ENCODE measurements at places on chromosomes 2 and 18.

DNA sequence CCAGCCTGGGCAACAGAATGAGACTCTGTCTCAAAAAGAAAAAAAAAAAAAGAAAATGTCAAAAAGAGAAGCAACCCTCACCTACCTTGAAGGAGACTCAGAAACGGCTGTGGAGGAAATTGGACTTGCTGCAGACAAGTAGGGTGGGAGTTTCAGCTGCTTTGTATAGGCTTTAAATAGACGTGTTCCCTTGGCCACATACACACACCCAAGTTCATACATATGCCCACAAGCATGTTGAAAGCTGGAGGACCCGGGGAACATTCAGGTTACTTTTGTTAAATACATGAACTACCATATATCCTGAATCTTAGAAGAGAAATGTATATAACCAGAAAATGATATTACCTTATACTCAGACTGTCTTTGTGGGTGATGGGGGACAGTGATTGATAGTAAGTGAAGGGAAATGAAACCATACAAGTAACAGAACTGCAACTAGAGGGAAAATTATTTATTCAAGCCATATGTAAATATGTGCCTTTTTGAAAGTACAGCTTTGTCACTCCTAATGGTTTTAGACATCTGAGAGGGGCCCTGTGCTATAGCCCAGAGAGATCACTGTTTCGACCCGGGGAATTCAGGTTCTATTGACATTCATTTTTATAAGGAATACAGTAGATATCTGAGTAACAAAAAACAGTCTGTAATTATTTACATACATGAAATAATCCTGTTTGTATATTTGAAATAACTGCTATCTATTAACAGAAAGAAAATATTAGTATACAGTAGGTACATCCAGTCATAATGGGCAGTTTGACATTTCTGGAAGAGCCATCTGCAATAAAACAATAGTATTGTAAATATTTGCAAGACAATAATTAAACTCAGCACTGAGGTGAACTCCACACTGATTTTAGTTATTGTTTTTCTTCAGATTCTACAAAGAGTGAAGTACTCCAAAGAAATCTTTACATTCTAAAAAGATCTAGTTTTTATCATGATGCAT lies 48.0 kb upstream of the TGIF1 start:
- no peak for DNase-seq

DNA sequence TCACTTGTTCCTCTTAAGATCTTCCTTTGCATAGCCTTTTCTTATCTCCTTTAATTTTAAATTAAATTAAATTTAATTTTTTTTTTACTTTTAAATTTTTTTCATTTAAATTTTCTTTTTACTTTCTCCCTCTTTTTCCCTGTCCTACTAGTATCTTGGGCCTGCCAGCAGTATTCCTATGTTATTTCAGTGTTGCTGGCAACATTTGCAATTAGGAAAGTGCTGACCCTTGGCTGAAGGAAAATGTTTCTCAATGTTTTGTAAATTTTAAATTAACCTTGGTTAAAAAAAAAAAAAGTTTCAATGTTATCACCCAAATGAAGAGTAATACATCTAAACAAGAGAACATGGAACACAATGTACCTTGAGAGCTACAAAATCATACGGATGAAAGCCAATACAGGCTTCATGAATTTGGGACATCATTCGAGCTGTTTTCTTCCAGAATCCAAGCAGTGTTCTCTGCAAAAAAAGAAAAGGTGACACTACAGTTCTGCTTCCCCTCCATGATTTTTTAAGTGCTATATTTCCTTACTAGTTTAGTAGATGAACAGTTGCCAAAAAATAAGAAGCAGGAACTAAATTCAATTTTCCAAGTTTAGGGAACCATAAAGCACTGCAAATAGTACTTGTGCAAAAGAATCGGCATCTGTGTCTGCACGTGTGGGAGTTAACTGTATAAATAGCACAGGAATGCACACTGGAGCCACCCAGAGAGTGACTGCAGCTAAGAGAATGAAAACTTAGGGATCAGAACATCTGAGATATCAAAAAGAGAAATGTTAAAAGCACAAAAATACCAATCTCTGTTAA lies 55.8 kb downstream of the ICA1L start:
- DNase-seq, result no peak

- no peak for DNase-seq
Observed at GRCh38 chr18:26656431-26656943, 108.1 kb upstream of the KCTD1 start.

GRCh38 chr2:66577321-66578053 lies 142.6 kb downstream of the MEIS1 start:
- no peak for DNase-seq

DNA sequence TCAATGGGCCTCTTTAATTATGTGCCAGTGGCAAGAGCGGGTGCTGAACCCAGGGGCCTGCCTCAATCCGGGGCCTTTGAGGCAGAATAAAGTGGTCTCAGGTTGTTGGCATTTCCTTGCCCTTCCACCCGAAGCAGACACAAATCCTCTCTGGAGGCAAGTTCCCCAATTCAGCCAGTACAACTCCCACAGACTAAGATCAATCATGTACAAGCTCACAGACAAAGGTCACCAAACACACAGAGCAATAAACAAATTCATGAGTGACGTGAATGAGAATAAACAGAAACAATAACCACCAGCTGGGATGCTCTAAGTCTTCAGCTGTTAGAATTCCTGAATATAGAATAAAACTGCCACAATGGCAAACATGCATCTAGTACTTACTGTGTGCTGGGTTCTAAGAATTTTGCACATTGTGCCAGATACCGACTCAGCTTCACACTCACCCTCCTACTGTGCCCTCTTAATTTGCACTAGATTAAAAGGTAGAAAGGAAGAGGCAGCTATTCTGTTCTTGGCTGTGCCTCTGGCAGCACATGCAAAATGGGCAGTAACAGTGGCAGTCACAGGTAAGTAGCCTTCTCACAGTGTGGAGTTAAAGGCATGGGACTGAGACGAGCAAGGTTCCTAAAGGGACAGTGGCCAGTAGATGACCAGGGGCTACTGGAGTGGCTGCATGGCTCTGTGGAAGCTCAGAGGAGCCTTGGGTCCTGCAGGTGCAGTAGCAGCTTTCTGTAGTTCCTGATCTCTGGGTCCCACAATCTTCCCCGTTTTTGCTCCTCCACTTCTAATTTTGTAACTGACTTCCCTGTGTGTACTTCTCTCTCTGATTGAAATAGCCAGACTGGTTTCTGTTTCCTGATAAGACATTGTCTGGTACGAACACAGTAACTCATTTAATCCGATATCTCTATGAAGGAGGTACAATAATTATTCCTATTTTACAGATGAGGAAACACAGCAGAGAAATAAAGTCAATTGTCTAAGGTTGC lies 34.6 kb upstream of the IL1B start:
- DNase-seq, result peak; percentile 49

- no peak for DNase-seq
Observed at GRCh38 chr2:120453635-120453998, 107.7 kb downstream of the INHBB start.

DNA sequence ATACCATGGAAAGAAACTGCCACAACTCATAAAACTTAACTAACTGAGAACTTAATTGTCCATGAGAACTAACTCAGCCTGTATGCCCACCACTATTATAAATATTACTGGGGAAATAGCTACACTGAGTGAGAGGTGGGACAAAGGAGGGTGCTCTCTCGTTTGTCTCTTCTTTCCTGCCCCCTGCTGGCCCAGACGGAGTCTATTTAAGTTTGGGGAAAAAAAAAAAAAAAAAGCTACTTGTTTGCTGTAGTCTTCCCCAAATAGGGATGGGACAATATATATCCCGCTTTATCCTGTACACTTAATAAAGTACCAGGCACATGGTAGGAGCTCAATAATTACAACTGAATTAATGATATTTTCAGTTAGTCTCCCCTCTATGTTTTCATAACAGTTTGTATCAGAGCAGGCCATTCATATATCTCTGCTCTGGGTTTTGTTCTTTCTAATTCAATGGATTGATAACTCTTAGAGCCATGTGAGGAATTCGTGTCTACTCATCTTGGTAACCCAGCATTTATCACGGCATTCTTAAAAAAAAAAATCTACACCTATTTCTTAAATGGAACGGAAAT lies 647.6 kb upstream of the PKDCC start:
- DNase-seq, result peak; percentile 56

DNA sequence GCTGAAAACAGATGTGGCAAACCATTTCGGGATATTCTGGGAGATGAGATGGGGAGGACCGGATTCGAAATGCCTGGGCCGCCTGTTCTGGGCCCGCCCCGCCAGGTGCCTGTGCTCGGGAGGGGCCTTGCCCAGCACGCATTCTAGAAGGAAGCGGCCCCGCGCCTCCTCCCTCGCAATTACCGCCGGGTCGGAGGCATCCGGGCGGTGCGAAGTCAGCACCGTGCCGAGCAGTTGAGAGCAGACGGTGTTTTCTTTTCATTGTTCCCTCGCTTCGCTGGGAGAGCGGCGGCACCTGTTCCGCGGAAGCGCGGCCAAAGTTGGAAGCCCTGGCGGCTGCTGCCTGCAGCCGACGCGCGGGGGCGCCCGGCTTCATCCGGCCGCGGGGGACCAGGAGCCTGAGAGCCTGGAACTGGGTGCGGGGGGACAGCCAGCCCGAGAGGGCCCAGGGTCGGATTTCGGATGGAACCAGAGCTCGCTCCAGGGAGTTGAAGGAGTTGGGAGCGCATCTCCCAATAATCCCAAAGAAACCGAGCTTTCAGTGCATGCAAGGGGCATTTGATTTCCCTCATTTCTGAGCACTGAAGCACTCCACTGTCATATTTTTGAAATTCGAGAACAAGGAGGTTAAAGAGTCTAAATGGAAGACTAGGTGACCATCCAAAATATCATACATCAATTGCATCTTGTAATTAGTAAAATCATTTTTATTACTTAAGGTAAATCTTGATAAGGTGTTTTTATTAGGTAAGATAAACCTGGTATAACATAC lies 241.8 kb upstream of the RAB12 start:
- peak; percentile 31 for DNase-seq

- no peak for DNase-seq
Observed at GRCh38 chr2:158559252-158559651, 102.5 kb downstream of the PKP4 start.

- no peak for DNase-seq
Observed at GRCh38 chr18:69567813-69568488, 167.3 kb downstream of the DOK6 start.

- DNase-seq, result no peak
Observed at GRCh38 chr2:28650266-28650584, 101.4 kb upstream of the PPP1CB start.

- no peak for DNase-seq
Observed at GRCh38 chr2:148560496-148560895, 84.1 kb upstream of the EPC2 start.

DNA sequence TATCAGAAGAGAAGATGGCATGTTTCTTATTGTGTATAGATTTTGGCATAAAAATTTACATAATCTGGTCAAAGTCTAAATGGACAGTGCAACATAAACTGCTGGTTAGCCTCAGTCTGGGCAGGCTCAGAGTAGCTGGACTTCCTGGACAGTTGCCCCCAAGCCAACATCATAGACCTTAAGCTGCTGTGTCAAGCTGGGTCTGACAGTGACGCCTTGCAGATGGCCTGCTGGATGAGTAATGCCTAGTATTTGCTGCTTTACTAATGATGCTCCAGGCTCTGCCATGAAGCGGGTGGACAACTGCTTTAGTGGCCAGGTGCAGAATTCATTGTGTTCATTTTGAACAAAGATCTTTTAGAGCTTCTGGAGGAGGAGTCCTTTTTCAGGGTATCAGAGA lies 603.7 kb upstream of the ZEB2 start:
- DNase-seq, result no peak

DNA sequence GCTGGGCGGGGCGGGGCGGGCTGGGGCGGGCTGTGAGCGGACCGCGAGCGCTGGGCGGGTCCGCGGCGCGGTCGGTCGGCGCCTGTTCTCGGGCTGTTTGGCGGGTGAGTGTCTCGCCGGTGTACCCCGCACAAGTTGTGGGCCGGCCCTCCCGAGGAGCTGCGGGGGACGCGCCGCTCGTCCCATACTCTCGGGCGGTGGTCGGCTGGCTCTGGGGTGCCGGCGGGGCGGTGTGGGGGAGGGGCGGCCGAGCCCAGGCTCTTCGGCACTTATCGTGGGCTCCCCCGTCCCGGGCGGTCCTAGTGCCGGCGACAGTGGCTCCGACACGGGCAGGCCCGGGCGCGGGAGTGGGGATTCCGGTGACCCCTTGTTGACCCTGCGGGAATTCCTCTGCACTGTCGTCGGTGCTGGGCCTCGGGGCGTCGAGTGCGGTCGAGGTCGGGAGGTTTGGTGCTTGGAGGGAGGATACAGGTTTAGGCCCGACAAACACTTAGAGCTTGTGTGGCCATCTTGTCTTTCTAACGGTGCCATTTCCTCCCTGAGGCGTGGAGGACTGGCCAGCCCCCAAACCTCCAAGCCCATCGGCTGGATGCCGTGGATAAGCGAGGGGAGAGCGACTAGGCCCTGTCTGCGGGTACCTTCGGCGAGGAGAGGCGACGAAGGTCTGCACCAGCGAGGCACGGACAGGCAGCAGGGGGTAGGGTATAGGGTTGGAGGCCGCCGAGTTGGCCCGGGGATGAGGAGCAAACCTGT lies at the start of gene SEPTIN2:
TSS of gene SEPTIN2 (plus strand) at position 47 of the 753 bp plus-strand sequence. CDS start 8,308 bp downstream, outside the sequence.
- DNase-seq, result peak; percentile 80

DNA sequence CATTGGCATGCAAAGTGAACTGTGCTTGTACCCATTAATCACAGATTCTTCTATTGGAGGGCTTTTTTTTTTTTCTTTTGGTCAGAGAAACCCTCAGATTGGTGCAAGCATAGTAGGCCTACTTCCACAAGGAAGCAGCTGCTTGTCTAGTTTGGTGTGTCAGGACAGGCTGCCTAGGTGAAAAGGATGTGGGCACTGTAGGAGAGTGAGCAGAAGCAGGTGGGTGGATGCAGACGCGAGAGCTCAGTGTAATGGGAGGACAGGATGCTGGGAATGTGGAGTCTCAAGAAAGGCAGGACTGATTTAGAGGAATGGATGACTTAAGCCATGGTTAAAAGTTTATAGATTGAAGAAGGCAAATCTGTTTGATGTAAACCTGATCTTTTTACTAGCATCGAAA lies 3.1 kb downstream of the ELP2 start:
- DNase-seq, result no peak

DNA sequence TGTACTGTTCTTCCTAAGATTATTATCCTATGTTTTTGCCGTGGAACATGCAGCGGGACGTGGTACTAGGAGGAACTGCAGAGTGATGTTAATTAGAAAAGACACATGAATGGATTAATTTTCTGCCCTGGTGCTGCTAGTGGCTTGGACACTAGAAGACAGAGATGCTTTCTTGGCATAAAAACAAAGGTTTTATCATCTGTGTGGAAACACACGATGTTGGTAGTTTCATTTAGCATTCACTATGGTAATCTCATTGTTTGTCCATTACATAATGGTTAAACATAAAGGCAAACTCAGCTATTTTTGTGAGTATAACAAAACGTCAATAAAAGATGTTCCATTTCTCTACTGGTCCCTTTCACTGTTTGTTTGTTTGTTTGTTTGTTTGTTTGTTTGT lies 22.8 kb downstream of the COL6A3 start:
- no peak for DNase-seq

- peak; percentile 47 for DNase-seq
Observed at GRCh38 chr2:98569197-98569793, 39.0 kb downstream of the COA5 start.
